ENCODE measurements at places on chromosomes 5 and 9.
A peak's percentile ranks its signal among the peaks of the same experiment; 100 is the strongest.

- DNase-seq: no peak
These were observed 39.6 kb downstream of the CTSL start for GRCh38 chr9:87765521-87765920.

GRCh38 chr9:109989296-109989695 lies 209.3 kb downstream of the PALM2AKAP2 start:
- DNase-seq: no peak

DNA sequence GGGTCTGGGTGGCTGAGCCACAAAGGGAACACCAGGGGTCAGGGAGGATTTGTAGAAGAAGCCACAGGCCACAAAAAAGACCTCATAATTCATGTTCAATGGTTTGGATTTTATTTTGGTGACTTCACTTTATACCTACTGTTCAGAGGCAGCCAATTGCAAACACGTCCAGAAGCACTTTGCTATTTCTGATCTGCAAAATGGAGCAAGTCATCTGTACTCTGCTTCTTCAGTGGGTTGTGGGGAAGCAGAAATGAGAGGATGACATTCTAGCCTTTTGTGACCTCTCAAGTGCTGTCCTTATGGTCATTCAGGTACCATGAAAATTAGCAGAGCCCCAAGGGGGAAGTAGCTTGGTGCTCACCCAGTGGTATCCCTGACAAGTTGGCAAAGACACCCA lies 2.5 kb upstream of the KCNIP1 start:
- no peak for DNase-seq

DNA sequence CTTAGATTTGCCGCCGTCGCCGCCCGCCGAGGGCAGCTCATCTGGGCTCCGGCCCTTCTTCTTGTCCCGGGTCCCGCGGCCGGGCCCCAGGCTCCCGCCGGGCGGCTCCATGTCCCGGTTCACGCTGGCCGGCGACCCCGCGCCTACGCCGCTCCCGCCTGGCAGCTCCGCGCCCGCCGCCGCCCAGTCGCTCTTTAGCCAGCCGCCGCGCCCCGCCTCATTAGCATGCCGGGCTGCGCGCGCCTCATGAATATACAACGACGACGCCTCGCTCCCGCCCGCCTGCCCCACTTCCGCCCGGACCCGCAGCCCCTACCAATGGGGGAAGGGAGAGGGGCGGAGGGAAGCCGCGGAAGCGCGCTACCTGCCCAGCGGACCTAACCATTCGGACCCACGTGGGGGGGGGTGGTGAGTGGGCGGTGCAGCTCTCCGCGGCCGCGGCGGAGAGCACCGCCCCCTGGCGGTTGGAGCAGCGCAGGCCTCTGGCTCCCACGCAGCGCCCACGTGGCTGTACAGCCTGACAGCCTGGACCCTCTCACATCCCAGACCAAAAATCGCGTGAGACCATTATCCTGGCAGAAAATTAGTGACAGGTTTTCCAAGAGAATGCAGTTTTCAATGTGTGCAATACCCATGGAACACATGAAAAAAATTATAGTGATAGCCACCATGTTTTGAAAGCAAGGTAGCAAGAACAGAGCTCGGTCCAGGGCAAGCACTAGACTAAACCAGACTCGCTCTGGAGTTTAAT lies at the start of gene DIAPH1:
Gene DIAPH1, minus strand, starts transcription at position 197 of the 751 bp plus-strand sequence. Its CDS starts 86 bp downstream, at position 111.
- peak; percentile 99 for DNase-seq

GRCh38 chr5:149387081-149387631 lies 8.1 kb upstream of the IL17B start:
- no peak for DNase-seq

- no peak for DNase-seq
These were observed 120.5 kb downstream of the PRDM6 start for GRCh38 chr5:123209502-123210027.

DNA sequence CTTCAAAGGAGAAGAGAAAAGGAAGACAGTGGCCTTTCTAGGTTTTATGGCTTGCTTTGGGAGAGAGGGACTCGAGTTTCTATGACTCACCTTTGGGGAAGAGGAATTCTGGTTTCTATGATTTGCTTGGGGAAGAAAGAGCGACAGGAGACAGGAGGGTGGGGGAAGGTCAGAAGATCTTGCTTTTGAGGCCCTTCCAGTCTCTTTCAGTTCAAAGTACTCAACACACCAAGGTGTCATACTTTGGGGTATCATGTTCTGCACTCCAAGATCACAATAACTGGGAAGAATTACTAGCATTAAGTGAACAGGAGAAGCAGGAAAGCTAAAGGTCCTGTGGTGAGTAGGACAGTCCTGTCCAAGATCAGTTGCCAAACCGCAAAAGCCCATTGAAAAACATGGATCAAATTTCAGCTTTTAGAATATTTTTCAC lies 324.5 kb downstream of the ARHGEF28 start:
- no peak for DNase-seq
